Forelimb muscle (tissue), 1 donor: ENCODE measurements at places on chromosomes 2 and 18. TPM values are rescaled to one million over a fixed set of nuclear protein-coding genes. Genes with fewer than 3 reads are reported as not detected.
A peak's percentile ranks its signal among the peaks of the same experiment; 100 is the strongest.

- DNase-seq, result no peak
These were observed 159.6 kb downstream of the CCBE1 start for GRCh38 chr18:59537579-59537978.

DNA sequence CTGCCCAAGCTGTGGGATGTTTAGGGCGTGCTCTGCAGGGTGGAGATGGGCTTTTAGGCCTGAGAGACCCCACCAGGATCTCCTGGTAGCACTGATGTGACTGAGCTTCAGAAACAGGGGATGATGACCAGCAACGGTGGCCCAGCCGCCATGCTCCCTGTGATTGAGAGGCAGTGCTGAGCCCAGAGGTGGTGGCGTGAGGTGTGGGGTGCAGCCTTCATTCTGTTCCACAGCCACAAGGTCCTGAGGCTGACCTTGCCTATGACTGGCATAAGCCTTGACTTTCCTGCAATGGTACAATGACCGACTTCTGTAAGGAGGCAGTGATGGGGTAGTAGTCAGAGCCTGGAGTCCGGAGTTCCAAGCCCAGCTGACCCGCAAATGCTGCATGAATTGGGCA, 263.3 kb downstream of the TSN start:
- DNase-seq, result no peak

- DNase-seq, result no peak
These were observed 292.1 kb downstream of the ETAA1 start for GRCh38 chr2:67689186-67689585.

GRCh38 chr18:57767259-57768050, 35.7 kb downstream of the ATP8B1 start:
- DNase-seq, result no peak

Gene LGALSL
- 19.8 TPM for polyA plus RNA-seq

DNA sequence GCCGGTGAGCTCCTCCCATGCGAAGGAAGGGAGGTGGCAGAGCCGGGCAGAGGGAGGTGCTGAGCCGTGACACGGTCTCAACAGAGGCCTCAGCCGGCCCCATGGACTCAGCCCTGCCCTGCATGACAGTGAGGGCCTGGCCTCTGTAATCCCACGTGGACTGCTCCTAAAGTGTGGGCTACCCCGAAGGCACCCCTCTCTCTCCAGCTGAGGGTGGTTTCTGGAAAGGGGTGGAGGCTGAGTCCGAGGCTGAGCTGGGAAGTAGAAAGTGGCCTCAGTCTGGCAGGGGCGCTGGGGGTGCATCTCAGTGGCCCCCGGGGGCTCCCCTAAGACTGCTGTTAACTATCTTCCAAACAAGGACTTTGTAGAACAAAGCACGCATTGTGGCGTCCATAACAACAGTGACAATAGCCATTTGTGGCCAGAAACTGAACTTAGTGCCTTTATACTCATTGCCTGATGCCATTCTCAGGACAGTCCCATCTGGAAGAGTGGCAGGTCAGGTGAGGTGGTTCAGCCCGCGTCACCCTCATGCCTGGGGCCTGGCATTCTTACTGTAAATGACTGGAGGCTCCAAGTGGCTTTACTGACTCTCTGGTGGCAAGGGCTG, 192.4 kb downstream of the TWIST2 start:
- DNase-seq, result no peak

GRCh38 chr18:67651438-67651837, 134.9 kb upstream of the DSEL start:
- peak; percentile 44 for DNase-seq

DNA sequence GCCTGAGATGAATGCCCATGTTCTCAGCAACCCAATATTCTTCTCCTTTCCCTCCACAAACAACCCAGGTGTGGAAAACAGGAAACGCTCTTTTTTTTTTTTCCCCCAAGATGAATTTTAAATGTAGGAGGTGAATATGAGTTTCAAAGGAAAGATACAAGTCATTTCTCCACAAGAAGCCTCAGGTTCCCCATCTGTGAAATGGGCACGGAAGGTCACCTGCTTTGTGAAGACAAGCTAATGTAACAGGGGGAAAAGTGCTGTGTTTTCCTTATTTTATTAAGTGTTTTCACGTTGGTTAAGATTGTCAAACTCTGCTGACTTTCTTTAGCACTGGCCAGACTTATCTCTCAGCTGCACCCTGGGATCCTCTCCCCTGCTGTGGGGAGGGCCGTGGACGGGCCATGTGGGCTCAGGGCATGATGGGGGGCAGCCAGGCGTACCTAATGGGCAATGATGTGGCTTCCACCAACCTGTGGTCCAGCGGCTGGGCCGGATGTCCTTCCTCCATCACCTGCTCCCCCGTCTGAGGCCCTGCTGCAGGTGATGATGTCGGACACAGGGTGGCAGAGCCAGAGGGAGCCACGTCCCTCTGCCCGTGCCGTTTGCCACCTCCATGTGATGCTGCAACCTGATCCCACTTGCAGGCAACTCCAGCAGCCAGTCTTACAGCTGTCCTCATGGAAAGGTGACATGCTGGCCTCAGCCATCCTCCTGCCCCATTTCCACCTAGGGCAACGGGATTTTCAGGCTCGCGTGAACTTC, 130.0 kb upstream of the PXDN start:
- DNase-seq, result no peak

DNA sequence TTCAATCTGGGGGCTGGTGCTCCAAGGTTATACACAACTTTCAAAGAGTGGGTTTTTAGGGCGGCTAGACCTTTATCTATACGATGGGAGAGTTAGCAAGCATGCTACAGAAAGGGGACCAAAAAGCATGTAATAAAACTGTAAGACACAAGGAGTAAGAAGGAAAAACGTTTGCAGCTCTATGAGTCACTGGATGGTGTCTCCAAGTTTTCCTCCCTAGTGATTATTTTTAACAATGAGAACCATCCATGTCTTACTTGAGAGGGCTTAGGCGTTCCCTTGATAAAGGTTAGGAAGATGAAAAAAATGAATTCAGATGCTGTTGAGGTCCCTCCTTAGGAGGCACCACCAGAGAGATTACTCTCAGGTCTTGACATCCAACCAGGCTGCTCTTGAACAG, 75.9 kb downstream of the HRH4 start:
- no peak for DNase-seq

GRCh38 chr2:160221391-160222276, 21.6 kb upstream of the ITGB6 start:
- no peak for DNase-seq

DNA sequence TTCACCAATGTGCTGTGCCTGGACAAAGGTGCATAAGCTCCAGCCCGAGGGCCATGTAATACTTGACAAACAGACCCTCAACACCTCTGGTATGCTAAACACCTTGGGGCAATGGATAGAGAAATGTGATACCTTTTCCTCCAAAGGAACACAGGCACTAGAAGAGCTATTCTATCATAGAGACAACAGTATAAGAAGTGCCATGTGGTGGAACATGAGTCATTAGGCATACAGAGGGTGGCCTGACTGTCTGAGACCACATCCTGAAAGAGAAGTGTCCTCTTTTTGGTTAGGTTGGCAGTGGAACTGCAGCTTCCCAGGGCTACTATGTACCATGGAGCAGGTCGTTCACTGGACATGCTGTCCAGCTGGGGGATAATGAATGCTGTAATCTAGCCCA, 153.9 kb downstream of the INSIG2 start:
- no peak for DNase-seq

DNA sequence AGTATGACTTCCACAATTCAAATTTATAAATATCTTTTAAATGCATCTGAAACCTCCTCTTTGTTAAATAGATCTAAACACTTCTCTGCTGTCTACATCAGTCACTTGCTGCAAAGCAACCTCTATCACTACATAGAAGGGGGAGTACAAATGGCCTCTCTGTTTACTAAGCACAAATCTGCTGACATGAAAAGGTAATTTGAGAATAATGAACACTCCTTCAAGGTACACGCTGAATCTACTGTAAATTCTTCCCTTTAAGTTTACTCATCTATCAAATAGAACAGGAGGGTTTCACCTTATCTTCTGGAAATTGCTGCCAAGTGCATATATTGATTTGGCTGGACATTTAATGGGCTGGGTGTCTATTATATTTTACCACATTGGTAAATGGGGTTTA, 879.6 kb downstream of the SUCLG1 start:
- DNase-seq, result no peak

- DNase-seq, result no peak
These were observed 22.5 kb downstream of the GYPC start for GRCh38 chr2:126678269-126679065.

DNA sequence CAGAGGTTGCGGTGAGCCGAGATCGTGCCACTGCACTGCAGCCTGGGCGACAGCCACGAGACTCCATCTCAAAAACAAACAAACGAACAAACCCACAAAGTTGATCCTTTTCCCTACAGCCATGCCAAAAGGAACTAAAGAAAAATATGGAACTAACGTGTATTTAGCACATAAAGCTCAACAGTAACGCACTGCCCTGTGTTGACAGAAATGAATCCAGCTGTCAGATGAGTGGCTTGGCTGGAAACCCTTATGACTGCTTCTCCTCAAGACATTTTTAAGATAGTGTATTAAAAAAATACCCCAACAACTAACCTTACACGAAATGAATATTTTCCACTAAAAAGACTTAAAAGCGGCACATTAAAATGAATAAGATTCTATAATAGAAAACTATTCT, 62.9 kb upstream of the TUBA3E start:
- DNase-seq, result no peak

- DNase-seq, result no peak
These were observed 167.5 kb downstream of the SOCS6 start for GRCh38 chr18:70456376-70456775.

DNA sequence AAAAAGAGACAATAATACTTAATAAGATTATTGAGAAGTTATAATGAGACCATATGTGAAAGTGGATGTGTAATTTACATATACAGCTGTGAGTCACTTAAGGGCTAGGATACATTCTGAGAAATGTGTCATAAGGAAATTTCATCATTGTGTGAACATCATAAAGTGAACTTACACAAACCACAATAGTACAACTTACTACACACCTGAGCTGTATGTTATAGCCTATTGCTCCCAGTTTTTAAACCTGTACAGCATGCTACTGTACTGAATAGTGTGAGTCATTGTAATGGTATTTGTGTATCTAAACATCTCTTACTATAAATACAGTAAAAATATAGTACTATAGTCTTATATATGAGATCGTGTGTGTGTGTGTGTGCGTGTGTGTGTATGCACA, 1420.3 kb upstream of the PIK3C3 start:
- DNase-seq, result no peak

DNA sequence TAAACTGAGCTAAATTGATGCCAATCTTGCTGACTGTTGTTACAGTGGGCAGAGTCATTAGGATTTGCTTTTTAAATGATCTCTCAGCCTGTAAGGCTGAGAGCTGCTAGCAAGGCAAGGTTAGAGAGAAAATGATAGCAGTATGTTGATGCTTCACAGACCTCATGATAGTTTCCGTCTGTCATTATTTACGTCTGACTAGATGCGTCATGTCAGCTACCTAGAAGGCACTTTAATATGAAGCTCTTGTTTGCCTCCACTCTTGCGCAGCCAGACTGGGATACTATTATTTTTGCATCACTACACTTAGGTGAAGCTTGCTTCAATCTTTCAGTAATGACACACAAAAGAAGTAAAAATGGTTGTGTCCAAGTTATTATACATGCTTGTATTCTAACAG, 313.8 kb downstream of the LNPK start:
- no peak for DNase-seq
